ENCODE measurements at places on chromosomes 2 and 18. TPM values are rescaled to one million over a fixed set of nuclear protein-coding genes. Genes with fewer than 3 reads are reported as not detected.
A peak's percentile ranks its signal among the peaks of the same experiment; 100 is the strongest.

ZNF516 gene
- total RNA-seq, result 23.9 TPM

PHOSPHO2 gene
- 9.9 TPM for total RNA-seq

L3MBTL4 gene
- total RNA-seq, result 6.5 TPM

UPP2 gene
- total RNA-seq, result not detected

MPP4 gene
- not detected for total RNA-seq

DSG3 gene
- 11.0 TPM for total RNA-seq

WDR75 gene
- 39.3 TPM for total RNA-seq

RPL37A gene
- total RNA-seq, result 1,381 TPM

PROM2 gene
- 68.9 TPM for total RNA-seq

ZDBF2 gene
- total RNA-seq, result 3.2 TPM

SLC38A11 gene
- total RNA-seq, result 3.2 TPM

CTAGE1 gene
- total RNA-seq, result not detected

CABYR gene
- total RNA-seq, result not detected

REG3A gene
- 1,176 TPM for total RNA-seq

GRCh38 chr2:89848763-89849368, 1157.4 kb downstream of the RPIA start:
- DNase-seq, result no peak

DNA sequence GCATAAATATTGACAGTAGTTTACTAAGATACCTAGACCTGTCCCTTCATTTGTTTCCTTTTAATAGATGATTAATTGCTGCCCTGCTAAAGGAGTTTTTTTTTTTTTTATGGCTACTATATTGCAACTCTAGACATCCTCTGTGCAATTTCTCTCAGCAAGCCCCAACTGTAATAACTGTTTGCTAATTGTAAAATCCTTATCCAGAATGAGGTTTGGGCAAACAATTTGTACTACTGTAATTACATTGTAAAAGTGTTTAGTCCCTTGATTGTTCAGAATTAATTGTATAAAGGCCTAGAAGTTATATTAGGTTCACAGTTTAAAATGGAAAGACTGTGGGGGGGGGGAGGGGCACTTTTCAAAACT, 3.7 kb upstream of the MEIS1 start:
- DNase-seq, result no peak

DNA sequence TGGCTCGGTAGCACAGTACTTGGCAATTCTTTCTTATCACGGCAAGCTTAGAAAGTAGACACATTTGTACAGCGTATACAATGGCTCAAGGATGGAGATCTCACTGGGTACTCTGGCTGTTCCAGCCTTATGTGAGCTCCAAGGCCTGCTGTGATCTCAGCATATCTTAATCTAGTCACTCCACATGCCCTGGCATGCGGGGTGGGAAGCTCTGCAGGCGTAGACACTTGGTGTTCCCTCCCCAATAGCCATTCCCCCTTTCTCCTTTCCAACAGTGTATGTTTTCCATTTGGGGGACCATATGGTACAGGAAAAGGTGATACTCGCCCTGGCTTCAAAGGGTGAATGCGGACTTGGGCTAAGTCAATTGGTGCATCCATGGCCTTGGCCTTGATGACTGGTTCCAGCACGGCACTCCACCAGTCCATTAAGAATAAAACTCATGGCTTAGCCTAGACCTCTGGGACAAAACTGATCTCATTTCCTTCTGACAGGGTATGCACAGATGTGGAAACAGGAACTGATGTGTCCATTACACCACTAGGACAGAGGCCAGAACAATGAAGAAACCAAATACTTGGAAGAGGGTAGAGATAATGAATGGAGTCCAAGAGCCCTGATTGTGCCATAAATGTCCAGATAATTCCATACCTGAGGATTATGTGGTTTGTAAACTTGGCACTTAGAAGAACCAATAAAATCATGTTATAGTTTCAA, 28.4 kb downstream of the TGIF1 start:
- no peak for DNase-seq

- no peak for DNase-seq
Observed at GRCh38 chr2:68250652-68251186, 1.6 kb downstream of the PPP3R1 start.

- peak; percentile 41 for DNase-seq
Observed at GRCh38 chr2:8624855-8625398, 56.9 kb upstream of the ID2 start.

DNA sequence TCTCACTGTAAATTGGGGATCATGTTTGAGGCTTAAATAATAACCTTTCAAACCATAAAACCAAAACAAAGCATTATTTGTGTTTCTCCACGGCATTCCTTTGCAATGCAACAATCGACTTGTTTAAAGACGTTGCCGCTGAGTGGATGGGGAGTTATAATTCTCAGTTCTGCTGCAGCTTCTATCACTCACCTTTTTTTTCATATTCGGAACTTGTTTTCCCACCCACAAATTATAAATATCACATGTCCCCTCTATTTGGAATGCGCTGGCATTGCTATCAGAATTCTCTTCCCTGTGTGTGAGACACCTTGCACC, 372.8 kb upstream of the SMIM21 start:
- no peak for DNase-seq

DNA sequence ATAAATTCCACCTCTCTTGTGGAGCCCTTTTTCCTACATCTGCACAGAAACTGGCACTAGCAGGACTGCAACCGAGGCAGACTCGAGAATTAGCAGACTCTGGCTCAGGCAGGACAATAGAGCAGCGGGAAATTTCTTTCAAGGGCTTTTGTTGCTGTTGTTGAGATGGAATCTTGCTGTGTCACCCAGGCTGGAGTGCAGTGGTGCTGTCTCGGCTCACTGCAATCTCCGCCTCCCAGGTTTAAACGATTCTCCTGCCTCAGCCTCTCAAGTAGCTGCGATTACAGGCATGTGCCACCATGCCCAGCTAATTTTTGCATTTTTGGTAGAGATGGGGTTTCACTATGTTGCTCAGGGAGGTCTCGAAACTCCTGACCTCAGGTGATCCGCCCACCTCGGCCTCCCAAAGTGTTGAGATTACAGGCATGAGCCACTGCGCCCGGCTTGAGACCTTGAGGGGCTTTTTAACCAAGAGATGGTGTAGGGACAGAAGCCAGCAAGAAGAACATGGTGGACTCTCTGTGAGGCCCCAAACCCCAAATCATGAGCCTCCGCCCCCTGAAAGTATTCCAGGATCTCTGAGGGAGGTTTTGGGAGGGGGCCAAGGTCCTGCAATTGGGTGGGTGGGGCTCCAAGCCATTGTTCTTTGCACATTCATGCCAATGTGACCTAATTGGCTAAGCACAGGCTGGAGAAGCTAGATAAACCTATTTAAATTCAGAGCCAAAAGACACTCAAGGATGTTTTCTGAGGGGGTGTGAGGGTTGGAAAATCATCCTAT, 68.4 kb upstream of the MSH2 start:
- DNase-seq, result no peak

DNA sequence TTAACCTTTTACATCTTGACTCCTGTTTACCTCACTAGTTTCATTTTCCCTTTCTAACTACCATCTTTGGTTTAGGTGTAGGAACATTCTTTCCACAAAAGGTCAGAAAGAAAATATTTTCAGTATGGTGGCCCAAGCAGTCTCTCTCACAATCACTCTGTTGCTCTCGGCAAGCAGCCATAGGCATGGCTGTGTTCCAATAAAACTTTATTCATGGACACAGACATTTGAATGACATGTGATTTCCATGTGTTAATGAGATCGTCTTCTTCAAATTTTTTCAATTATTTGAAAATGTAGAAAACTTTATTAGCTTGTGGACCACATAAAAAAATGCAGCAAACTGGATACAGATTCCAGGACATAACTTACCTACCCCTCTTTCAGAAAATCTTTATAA, 109.7 kb upstream of the CNTNAP5 start:
- no peak for DNase-seq

- DNase-seq, result peak; percentile 37
Observed at GRCh38 chr2:134466141-134466540, 212.3 kb downstream of the MGAT5 start.

GRCh38 chr2:97738179-97739019, 25.0 kb downstream of the ZAP70 start:
- DNase-seq, result no peak

DNA sequence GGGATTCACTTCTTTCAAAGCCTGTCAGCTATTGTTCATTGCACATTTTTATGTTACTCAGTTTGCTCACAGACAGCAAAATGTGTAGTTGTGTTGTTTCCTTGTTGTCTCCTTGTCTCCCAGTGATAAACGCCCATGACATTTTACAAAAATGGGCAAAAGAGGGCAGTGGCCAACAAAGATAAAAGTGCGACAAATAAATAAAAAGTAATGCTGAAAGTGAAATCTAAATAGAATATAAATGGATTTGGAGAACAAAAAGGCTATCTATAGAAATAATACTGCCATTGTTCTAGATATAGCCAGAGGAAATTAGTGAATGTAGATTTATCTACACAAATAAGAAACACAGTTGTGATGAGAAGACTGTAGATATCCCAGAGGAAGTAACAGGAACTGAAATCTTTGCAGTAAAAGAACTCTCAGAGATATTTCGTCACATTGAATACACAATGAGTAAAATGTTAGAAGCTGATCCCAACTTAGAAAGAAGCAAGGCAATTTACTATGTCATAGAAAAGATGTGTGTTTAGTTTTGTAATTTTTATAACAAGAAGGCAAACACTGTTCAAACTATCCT, 1186.2 kb upstream of the FAM98A start:
- no peak for DNase-seq

- DNase-seq, result no peak
Observed at GRCh38 chr2:40260437-40260836, 191.5 kb downstream of the SLC8A1 start.

GRCh38 chr2:147122944-147123343, 721.9 kb upstream of the ACVR2A start:
- no peak for DNase-seq

DNA sequence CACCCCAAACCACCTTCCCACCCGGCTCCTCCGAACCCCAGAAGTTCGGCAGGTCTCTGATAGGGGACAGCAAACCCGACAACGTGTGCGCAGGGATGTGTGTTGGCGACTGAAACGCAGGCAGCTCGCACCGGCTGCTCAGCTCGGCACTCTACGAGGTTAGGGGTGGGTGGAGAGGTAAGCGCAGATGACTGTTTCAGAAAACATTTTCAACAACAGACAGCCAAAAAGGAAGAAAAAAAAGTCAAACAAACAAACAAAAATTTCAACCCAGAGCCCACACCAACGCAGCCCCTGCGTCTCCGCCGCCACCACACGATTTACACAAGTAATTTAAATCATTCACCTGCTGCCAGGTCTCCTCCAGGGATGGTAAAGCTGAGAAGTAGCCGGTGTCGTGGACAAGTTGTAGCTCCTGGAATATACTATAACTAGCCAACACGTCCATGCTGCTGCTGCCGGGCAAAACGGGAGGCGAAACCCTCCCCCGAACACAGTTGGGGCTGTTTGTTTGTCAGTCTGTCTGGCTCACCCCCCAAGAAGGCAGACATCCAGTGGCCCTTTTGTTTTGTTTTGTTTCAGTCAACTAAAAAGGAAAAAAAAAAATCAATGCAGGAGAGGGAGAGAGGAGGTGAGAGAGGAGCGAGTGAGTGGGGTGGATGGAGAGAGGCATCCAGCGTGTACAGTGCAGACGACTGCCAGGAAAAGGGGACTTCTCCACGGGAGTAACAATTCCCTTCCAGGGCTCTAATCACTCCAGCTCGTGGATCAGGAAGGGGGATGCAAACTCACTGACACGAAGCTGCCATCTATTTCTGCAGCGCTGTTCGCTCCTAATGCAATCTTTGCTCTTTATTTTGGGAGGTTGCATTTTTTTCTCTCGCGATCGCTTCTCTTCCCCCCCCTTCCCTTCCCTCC, at the start of gene KLF7:
Gene KLF7, minus strand, starts transcription at position 828 of the 918 bp plus-strand sequence. Its CDS starts 380 bp downstream, at position 448.
- peak; percentile 72 for DNase-seq

GRCh38 chr2:119487434-119488244, 36.6 kb downstream of the SCTR start:
- peak; percentile 82 for DNase-seq

- no peak for DNase-seq
Observed at GRCh38 chr2:56202381-56203121, 18.8 kb downstream of the CCDC85A start.

- DNase-seq, result no peak
Observed at GRCh38 chr2:219633276-219634065, 6.0 kb downstream of the SLC4A3 start.

DNA sequence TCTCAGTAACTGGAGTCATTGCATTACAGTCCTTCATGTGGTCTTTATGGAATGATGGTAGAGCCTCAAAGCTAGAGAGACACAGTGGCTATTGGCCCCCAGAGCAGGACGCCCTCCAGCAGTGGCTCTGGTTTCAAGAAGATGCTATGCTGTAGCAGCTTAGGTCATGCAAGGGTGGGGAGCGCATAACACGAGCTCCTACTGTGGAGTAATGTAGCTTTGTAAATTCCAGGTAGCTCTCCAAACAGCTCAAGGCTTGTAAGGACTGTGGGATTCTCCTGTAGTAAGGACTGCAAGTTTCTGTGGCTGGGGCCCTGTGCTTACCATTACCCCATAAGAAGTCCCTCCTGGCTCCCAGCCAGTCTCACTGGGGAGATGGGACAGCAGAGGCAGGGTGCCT, 15.6 kb downstream of the APLF start:
- DNase-seq, result no peak

- no peak for DNase-seq
Observed at GRCh38 chr2:23828256-23828980, 98.5 kb downstream of the ATAD2B start.

DNA sequence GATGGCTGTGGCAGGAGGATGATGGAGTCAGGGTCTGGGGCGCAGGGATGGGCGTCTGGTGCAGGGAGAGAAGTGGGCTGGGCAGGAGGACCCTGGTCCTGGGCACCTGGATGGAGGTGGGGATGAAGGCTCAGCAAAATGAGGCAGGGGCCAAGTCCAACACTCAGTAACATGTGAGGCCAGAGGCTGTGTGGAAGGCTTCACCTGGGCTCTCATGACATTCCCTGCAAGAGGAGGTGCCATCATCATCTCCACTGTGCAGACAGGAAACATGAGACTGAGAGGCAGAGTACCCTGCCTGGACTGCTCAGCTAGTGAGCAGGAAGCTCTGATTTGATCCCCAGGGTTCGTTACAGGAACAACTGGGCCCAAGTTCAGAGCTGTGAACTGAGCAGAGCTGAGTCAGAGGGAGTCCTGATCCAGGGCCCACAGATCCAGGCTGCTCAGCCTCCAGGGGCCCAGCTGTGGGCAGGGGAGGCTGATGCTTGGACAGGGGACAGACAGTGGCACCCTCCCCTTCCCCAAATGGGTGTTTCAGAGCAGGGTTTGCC, 36.9 kb downstream of the HJURP start:
- peak; percentile 43 for DNase-seq

DNA sequence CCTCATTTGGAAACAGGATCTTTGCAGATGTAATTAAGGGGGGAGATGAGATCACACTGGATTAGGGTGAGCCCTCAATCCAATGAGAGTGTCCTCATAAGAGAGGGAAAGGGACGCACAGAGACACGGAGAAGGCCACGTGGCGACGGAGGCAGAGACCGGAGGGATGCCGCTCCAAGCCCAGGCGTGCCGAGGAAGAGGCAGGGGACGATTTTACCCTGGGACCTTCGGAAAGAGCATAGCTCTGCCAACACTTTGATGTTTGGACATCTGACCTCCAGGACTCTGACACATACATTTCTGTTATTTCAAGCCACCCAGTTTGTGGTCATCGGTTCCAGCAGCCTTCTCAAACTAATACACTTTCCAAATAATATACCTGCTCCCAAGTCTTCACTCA, 84.4 kb upstream of the ZCCHC2 start:
- no peak for DNase-seq

GRCh38 chr2:183375821-183376220, 251.6 kb downstream of the NUP35 start:
- DNase-seq, result no peak

GRCh38 chr2:13651684-13652131, 935.0 kb downstream of the TRIB2 start:
- DNase-seq, result no peak

- peak; percentile 68 for DNase-seq
Observed at GRCh38 chr2:225002656-225003045, 39.6 kb downstream of the DOCK10 start.

GRCh38 chr2:120236316-120236715, 13.1 kb upstream of the TMEM185B start:
- no peak for DNase-seq
